ENCODE measurements at places on chromosomes 11 and 22.

- no peak for DNase-seq
Measured at GRCh38 chr22:31647523-31648320, 14.3 kb downstream of the PISD start.

DNA sequence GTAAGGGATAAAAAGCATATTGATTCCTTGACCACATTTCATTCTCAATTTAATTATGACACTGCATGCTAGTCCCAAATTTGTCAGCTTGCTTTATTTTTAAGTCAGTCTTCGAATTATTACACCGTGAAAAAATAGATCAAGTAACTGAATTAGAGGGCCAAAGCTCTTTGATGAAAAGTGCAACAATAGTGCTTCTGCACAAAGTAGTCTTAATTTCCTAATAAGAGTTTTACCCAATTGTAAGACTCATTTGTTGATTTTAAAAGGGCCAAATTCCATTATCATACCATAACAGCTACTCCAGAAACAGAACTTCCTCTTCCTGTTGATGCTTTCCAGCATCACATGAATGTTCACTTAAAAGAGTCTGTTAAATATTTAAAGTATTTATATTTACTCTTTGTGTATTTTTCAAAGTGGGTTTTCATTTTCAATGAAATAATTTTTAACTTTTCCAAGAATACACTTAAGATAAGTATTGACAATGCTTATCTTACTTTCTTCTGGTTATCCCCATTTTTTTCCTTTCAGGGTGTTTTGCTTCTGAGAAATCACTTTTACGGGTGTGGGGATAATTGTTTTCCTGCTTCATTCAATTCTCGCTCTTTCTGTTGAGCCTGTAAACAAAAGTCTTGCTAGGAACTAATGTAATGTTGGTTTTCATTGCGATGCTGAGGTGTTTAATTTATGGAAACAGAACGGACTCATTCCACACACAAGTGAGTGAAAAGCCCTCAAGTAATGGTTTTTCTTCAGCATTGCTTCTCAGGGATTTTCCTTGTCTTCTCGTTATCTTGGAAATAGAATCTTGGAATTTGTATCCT is 2.1 kb downstream of the ARHGEF12 start:
- no peak for DNase-seq

- no peak for DNase-seq
Measured at GRCh38 chr11:68315171-68315920, 3.0 kb downstream of the LRP5 start.

DNA sequence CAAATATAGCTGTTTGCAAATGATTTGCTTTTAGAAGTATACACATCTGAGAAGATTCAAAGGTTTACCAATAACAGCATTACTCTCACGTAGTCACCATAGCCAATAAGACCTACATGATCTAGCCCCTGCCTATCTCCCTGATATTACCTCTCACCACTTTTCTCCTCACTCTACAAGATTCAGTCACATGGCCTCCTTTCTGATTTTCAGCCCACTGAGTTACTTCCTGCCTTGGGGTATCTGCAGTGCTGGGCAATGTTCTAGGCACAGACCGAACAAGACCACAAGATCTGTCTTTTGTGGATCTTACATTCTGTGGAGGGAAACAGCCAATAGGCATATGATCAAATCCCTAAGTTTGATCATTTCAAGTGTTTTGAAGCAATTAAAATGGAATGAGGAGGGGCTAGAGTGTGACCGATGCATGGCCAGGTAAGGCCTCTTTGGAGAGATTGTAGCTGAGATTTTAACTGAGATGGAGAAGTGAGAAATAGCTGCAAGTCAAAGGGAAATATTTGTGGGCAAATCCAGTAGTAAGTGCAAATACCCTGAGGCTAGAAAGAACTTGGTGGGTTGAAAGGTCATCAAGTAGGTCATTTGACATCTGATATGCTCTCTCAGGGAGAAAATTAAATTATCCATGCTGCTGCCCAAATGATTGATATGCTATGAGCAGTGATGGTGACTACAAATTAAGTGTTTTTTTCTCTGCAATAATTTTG is 43.1 kb downstream of the ARL14EP start:
- DNase-seq = no peak

GRCh38 chr22:35622191-35622913 is 5.2 kb upstream of the MB start:
- DNase-seq = no peak

- DNase-seq = no peak
Measured at GRCh38 chr11:403021-403760, 9.2 kb downstream of the PKP3 start.

DNA sequence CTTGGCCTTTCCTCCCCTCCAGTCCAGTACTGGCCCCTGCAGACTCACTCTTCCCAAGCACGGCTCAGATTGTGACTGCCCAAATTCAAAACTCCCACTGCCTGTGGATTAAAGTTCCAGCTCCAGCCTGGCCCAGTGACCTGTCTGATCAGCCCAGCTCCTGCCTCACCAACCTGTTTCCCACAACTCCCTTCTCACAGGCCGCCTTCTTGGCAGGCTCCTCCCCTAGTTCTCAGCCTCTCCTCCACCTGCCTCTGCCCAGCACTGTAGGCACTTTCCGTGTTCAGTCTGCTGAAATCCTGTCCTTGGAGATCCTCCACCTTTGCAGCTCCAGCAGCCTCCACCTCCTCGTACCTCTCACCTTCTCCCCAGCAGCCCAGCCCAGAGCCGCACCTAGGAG is 68.6 kb downstream of the MICAL2 start:
- no peak for DNase-seq

DNA sequence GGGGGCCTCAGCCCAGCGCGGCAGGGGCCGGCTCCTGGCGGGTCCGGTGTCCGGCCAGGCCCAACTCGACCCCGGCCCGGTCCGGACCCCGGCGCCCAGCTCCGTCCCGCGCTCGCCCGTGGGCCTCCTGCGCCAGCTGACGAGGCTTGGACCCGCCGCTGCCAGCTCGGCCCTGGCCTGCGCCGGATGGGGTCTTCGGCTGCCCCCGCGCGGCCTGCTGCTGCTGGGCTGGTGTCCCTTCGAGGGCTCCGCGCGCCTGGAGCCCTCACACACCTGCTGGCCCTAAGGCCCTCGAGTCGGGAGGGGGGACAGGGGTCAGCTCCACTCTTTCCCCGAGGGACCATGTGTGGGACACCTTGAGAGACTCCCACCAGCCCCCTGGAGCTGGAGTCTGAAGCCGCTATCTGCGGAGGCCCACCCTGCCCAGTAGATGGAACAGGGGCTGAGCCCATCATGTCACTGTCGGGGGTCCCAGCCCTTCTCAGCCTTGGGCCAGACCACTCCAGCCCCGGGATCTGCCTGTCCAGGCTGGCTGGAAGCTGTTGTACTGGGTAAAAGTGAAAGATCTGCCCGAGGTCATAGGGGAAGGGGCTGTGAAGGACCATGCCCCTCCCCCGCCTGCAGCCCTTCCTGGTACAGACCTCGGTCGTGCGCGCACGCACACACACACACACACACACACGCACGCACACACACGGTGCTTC is 768 bp upstream of the CDKN1C start:
- DNase-seq = no peak

GRCh38 chr11:72274435-72274834 is 30.5 kb upstream of the PHOX2A start:
- no peak for DNase-seq

DNA sequence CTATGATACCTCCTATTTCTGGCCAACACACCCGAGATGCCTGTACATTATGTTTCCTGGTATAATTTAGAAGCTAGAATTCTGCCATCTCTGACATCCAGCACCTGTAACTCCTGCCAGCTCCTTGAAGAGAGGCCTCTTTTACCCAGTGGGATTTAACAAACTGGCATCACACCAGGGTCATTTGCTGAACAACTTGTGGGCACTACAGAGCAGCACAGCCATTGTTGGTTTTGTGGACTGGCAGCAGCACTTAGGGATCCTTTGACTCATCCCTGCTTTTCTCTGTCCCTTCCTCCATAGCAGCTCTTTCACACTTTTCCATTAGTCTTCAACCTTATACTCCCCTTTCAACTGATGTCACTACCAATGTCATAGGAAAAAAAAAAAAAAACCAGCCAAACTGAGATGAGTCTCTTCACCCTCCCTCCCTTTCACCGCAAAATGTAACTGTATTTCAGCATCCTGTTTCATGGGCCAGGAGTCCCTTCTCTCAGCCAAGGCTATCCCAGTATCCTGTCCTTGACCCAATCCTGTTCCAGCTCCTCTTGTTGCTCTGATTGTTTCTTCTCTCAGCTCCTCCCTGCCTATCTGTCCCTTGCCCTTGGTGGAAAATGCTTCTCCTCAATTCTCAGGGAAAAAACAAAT is 68.7 kb downstream of the PPFIBP2 start:
- no peak for DNase-seq

DNA sequence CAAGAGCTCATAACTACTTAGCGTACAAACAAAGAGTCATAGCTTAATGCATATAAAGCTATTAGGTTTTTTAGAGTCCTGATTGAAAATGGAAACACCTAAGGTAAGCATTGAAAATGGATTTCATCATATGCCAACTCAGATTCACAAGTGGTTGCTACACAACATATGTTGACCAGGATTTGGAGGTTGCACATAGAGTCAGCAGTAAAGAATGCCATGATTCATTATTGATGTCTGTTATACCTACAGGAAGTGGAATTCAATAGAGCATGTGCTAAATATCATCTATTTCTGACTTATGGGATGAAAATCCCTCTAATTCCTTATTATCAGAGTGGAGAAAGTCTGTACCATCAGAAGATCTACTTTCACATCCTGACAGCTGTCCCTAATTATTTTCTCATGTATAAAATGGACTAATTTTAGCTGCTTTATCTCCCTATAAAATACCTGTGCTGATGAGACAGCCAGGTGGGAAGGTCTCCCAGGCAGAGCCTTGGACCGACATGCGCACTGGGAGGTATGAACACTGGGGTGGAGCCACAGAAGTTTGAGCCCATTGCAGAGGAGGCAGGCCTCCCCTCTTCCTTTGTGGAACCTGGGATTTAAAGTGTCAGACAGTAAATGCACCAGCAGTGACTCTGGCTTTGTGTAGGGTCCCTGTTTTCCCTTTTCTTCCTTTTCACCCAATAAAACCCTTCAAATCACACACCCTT is 204.2 kb downstream of the AASDHPPT start:
- no peak for DNase-seq

- DNase-seq = no peak
Measured at GRCh38 chr22:39908136-39908535, 7.3 kb downstream of the GRAP2 start.

DNA sequence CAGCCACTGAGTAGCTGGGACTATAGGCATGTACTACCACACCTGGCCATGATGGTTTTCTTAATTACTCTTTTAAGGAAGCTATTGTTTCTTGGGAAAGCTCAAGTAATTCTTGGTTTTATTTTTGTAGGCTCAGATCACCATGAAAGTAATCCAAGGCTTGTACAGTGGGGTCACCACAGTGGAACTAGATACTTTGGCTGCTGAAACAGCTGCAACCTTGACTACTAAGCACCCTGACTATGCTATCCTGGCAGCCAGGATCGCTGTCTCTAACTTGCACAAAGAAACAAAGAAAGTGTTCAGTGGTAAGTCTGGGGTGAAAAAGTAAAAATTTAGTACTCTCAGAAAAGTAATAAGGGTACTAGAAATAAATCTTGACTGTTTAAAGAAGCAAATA is 11.3 kb downstream of the RRM1 start:
- no peak for DNase-seq

GRCh38 chr11:82559609-82560008 is 174.1 kb downstream of the FAM181B start:
- DNase-seq = no peak

- no peak for DNase-seq
Measured at GRCh38 chr11:10307022-10307399, 2.1 kb downstream of the ADM start.

- no peak for DNase-seq
Measured at GRCh38 chr11:13786688-13787087, 118.2 kb downstream of the FAR1 start.

GRCh38 chr11:45087900-45088160 is 58.6 kb upstream of the PRDM11 start:
- no peak for DNase-seq

- no peak for DNase-seq
Measured at GRCh38 chr11:45398325-45398724, 112.2 kb upstream of the SYT13 start.

GRCh38 chr11:93783362-93783761 is 720 bp upstream of the MED17 start:
- no peak for DNase-seq

GRCh38 chr22:49677495-49677889 is 150.2 kb downstream of the BRD1 start:
- DNase-seq = no peak

DNA sequence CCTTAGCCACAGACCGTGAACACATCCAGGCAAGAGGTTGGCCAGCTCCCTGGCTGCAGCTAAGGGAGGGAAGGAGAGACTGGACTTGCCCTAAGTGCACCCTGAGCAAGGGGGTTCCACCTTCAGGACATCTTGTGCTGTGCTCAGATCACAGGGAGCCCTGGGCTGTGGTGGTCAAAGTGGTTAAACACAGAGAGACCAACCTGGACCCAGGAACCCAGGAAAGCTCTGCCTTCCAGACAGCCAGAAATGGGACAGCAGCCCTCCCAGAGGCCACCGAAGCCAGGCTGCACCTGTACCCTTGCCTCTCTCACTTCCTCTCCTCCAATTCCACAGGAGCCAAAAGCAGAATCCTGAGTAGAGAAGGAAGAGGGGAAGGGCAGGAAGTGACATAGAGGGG is 105.2 kb upstream of the TMEM45B start:
- DNase-seq = no peak

- no peak for DNase-seq
Measured at GRCh38 chr22:50694099-50694605, 21.5 kb downstream of the SHANK3 start.

- DNase-seq = no peak
Measured at GRCh38 chr11:72950685-72951084, 136.5 kb downstream of the ATG16L2 start.

DNA sequence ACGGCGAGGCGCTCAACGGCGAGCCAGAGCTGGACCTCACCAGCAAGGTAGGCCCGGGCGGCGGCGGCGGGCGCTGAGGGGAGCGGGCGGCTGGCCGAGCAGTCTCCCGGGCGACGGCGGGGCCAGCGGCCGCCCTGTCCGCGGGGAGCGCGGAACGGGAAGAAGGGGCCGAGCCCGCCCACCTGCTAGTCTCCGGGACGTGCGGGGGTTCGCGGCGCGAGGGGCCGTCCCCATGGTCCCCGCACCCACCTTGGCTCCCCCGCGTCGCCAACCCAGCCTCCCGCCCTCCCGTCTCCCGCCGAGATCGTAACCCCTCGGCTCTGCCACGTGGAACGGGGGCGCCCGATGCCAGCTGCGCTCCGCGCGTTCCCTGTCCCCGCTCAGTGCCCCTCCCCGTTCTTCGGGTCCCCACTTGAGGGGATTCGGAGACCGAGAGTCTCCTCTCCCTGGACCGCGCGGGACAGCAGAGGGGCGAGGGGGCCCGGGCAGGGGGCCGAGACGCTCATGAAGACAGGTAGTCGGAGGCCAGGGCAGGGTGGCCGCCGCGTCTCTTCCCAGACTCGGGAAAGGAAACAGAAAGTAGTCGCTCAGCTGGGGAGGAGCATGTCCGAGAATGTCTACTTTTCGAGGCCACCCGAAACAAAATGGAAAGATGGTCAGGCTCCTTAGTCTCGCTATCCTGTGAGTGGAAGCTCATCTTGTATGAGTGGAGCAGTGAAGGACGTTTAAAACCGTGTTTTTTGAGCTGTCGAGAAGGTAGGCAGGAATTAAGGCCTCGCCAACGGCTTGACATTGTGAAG is 557 bp downstream of the GTPBP1 start:
- DNase-seq = peak; percentile 33

Measured in activated T-cell treated with anti-CD3 and anti-CD28 coated beads, Interleukin-2, amount 50 U/mL, for 4 hours (primary cell).